Activated CD8-positive, alpha-beta memory T cell treated with anti-CD3 and anti-CD28 coated beads for 1 hour (primary cell): ENCODE measurements at places on chromosomes 5 and 9.

DNA sequence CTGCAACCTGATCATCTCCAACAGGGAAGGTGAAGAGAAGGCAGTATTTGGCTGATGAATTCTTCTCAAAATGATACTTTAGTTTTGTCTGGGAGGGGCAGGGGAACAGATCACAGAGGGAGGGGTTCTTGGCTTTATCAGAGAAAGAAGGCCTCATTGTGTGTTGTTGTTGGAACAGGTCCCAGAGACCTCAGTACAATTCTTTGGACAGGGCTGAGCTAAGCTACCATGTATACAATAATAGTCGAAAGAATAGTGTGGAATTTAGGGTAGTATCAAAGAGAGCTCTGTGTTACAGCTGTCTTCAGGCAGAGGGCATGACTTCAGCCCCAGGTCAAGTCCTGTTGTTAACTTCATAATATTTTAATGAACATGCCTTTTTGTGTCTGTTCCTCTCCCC, 39.9 kb downstream of the ARHGAP26 start:
- DNase-seq = no peak

- DNase-seq = no peak
These were observed 12.4 kb downstream of the IPPK start for GRCh38 chr9:92657296-92658094.

- no peak for DNase-seq
These were observed 305.4 kb downstream of the TENT4A start for GRCh38 chr5:7018601-7019000.

DNA sequence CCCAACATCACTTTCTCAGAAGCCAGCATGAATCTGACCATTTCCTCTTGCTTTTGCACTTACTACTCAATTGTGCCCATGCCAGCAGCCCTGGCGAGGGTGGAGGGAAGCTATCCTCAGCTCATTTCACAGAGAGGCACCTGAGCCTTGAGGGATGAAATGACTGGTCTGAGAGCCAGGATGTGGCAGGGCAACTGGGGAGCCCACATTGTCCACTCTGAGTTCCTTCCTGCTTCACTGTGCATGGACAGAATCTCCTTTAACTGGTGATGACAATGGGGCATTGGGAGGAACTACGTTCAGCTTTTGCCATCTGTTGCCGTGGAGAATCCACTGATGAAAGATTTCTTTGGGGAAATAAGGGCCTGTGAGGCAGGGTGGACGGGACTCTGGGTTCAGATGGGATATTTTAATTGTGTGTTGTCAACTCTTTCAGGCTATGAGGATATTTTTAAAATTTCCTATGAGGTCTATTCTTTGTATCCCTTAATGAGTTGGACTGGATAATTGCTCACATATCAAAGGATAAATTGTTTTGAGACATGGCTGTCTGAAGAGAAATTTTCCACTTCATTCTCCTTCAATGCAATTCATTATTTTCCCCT, 78.3 kb downstream of the TNC start:
- DNase-seq = no peak

GRCh38 chr5:102778478-102778877, 23.4 kb downstream of the PAM start:
- no peak for DNase-seq

GRCh38 chr5:32942225-32942989, 231.3 kb downstream of the NPR3 start:
- DNase-seq = no peak

DNA sequence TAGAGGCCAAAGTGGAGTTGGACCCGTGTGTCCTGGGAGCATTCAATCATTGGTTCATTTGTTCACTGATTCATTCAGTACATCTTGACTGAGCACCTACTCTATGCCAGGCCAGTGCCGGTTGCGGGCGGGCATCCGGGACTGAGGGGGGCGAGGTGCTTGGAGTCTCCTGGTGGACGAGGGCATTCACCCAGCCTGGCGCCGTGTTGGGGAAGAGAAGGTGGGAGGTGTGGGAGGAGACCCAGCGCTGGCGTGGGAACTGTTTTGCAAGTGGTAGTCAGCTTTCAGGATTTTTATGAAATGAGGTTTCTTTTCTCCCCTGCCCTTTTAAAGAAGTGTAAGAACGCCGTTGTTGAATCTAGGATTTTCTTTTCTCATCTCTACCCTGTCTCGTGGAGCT, 37.2 kb downstream of the NCS1 start:
- no peak for DNase-seq

GRCh38 chr9:2193552-2193951, 178.4 kb downstream of the SMARCA2 start:
- no peak for DNase-seq

DNA sequence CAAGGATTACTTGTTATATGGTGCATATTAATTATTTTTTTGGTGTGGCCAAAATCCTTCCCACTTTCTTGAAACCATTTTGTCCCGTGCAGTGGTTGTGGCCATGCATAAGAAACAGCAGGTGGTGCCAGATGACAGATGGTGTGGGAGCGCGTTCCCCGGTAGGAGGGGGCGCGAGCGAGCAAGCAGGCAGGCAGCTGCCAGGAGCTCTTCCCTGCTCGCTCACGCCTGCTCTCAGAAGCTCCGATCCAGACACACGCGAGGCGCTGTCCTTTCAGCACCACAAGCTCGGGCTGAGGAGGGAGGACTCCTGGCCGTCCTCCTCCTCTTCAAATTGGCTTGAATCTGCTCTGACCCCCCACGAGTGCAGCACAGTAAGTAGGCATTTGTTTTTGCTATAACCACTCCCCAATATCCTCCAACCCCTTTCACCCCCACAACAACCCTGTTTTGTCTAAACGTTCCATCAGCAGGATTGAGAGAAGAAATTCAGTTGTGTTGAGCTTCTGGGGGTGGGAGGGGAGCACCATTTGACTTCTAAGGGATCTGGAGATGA, at the start of gene NSG2:
Gene NSG2 (plus strand): TSS at position 237 of the 556 bp plus-strand sequence. CDS start 1,050 bp downstream, outside the sequence.
- no peak for DNase-seq

GRCh38 chr5:138651767-138652117, 76.5 kb upstream of the HSPA9 start:
- DNase-seq = no peak

GRCh38 chr9:20529837-20530236, 92.5 kb downstream of the MLLT3 start:
- no peak for DNase-seq

DNA sequence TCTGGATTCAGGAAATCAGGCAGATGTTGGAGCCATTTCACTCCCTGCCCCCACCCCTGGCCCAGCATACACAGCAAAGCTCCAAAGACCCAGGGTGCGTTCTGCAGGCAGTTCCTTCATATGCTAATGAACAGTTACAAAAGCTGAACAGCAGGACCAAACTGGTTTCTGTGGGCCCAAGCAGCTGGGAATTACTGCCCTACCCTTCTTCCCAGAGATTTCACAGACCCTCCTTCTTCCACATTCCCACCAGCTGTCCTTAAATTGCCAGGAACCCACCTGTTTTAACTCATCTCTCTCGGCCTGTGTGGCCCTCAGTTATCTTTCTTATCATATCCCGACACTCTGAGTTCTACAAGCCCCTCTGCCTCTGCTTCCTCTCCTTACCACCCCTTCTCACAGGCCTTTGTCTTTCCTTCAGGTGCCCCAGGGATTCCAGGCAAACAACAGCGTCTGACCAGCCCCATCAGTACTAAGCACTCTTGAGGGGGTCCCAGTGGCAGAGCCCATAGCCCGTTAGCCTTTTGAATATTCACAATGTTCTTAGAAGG, 10.6 kb upstream of the F2RL1 start:
- no peak for DNase-seq

DNA sequence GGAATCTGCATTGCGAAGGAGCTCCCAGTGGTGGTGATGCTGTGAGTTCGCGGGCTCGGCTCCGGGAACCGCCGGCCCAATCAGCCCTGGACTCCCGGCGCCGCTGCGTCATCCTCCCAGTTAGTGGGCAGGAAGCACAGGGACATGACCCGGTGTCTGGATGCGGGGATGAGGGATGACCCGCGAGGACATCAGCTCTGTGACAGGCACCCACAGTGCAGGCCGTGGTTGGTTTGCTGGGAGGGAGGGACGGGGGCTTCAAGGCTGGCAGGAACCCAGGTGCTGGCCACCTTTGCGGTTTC, 996 bp downstream of the NXNL2 start:
- DNase-seq = no peak

GRCh38 chr5:16736158-16736995, 119.6 kb upstream of the RETREG1 start:
- DNase-seq = no peak

DNA sequence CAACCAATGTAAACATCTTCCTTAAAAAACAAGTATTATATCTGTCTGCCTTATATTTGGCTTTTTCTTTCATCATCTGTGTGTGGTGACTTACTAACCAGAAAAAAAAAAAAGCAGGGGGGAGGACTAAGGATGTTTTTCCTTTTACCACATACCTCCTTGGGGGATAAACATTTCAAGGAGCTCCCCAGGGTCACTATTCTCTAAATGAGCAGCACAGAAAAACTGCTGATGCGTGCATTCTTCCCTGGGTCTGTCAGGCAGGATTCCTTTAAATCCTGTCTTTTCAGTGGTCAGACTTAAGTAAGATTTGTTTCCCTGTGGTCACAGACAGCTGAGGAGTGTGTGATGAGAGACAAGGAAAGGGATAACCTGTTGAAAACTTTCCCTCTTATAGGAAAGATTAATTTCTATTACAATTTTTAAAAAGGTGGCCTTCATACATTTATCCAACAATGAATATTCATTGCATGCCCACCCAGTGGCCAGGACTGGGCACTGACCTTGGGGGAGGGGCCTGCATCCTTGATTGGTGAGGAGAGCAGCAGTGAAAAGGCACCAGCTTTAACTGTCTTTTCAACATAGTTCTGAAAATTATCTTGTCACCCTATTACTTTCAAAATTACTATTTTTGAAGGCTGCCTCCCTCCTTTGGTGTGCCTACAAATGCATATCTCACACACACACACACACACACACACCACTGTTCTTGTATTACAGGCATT, 123.1 kb downstream of the TLE4 start:
- no peak for DNase-seq

- no peak for DNase-seq
These were observed 33.1 kb downstream of the GRAMD2B start for GRCh38 chr5:126456217-126456820.

- no peak for DNase-seq
These were observed 22.0 kb downstream of the OR2S2 start for GRCh38 chr9:35935755-35936509.

DNA sequence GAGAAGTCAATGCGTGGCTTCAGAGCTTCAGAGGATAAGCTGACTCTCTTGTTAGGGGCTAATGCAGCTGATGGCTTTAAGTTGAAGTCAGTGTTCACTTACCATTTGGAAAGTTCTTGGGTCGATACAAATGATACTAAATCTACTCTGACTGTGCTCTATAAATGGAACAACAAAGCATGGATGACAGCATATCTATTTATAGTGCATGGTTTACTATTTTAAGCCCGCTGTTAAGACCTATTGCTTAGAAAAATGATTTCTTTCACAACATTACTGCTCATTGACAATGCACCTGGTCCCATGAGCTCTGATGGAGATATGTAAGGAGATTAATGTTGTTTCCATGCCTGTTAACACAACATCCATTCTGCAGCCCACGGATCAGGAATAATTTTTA, 435.7 kb downstream of the MAT2B start:
- no peak for DNase-seq

DNA sequence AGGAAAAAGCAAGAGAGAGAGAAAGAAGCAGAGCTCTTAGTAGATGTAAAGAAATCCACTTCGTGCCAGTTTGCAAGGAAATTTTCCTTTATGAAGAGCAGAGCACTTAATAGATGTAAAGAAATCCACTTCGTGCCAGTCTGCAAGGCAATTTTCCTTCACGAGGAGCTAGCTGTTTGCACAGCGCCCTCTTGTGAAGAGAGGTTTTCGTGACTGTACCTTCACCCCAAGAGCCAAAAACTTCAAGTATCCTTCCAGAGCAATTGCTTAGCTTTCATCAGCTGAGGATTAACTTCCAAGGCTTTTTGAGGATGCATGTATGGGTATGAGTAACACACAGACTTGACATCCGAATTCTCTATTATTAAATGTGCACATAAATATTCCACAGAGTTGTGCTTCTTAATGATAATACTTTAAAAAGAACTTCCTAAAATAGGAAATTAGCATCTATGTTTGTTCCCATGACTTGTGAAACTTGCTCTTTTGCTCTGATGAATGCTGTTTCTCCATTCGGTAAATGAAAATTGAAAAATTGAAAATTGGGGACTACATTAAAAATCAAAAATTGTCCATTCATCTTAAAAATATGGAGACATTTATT, 525.6 kb downstream of the PDE4D start:
- DNase-seq = peak; percentile 13

- no peak for DNase-seq
These were observed 21.8 kb downstream of the DMAC1 start for GRCh38 chr9:7777771-7778170.

DNA sequence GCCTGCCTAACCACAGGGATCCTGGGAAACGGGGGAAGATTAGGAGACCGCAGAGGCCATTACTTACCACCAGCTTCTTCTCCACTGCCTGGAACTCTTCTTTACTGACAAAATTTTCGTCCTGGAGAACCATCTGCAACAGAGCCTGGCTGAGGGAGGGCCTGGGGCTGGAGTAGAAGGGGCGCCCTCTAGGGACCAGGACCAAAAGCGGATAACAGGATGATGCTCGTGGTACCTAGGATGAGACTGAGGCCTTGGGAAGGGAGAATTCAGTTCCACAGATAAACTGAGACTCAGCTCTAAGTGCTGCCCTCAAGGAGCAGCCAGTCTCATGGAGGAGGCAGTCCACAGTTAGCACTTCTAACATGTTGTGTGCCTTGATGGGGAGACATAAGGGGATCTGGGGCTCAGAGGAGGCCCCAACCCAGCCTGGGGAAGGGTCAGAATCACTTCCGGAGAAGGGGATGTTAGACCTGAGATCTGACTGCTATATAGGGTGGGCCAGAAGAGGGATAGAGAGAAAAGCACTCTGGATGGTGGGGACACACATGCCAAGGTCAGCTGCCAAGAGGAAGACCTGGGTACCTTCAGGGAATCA, 1.2 kb downstream of the SPATA24 start:
- no peak for DNase-seq

DNA sequence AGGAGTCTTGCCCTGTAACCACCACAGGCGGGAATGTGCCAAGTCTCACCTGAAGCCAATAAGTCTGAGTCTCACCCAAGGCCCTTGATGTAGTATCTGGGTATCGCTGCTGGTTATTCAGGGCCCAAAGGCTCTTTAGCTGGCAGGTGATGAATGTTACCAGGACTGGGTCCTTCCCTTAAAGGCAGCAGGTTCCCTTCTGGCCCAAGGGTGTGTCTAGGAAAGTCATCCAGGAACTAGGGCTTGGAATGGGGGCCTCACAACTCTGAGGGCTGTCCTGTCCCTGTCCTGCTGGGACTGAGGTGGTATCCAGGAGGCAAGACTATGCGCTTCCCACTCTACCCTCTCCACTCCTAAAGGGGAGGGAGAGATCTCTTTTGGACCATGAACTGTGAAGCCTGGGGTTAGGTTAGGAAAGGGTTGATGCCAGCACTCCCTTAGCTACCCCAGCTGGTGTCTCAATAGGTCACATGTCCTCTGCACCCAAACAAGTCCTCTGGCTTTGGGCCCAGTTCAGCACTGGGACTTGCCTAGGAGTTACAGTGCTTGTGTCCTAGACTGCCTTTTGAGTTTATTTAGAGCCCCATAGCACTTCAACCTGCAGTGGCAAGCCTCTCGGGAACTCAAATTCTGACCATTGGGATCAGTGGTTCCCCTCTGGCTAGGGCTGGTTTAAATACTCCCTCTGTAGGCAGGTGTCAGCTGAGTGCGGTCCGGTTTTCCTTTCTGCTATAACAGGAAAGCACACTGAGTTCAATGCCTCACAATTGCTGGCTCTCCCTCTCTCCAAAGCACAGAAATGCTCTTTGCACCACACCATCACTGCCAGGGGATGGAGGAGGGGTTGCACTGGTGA, 22.5 kb upstream of the RANBP3L start:
- no peak for DNase-seq

GRCh38 chr9:88218726-88219125, 80.5 kb upstream of the SPATA31C2 start:
- DNase-seq = no peak
